Activated CD8-positive, alpha-beta memory T cell treated with anti-CD3 and anti-CD28 coated beads for 1 hour (primary cell): ENCODE measurements at places on chromosomes 11 and 22.

- no peak for DNase-seq
These were observed 12.1 kb downstream of the PPM1F start for GRCh38 chr22:21940521-21940920.

DNA sequence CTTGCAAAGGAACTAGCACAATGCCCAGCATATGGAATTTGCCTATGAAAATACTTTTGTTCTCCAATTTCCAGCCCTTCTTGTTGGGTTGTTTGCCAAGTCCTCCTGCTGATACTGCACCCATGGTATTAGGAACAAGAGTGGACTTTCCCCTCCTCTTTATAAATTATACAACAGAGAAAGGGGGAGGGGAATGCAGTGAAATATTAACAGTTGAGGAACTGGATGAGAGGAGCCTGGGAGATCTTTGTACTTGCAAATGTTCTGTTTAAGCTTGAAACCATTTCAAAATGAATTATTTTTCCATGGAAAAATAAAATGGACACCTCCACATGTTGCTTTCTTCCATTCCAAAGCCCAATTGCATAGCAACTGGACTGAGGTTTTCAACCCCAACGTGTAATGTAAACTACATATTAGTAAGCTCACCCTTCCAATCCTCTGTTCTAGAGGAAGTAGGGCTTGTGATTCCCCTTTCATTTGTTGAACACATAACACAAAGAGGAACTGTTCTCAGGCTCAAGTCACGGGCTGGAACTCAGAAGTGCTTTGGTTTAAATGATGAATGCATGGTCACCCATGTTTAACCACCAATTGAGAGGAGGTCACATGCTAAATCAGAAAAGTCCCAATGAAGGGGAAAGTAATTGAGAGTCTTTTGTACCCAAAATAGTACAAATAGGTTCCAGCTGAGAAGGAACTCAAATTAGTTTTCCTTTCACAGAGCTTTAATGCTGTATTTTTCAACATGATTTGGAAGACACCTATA lies 66.2 kb upstream of the ZC3H12C start:
- no peak for DNase-seq

DNA sequence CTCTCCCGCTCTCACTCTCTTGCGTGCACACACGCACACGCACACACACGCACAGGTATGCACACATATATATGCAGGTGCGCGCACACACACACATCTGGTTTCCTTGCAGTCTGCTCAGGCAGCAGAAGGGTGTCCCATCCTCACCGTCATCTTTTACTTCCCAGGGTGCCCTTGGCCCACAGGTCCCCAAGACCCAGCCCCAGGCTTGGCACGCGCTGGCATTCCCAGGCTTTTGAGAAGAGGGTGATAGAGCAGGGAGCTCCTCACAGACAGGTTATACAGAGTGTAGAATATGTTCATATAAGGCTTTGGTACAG lies 52.0 kb upstream of the SPATA19 start:
- no peak for DNase-seq

GRCh38 chr22:46042786-46043185 lies 65.8 kb upstream of the WNT7B start:
- no peak for DNase-seq

DNA sequence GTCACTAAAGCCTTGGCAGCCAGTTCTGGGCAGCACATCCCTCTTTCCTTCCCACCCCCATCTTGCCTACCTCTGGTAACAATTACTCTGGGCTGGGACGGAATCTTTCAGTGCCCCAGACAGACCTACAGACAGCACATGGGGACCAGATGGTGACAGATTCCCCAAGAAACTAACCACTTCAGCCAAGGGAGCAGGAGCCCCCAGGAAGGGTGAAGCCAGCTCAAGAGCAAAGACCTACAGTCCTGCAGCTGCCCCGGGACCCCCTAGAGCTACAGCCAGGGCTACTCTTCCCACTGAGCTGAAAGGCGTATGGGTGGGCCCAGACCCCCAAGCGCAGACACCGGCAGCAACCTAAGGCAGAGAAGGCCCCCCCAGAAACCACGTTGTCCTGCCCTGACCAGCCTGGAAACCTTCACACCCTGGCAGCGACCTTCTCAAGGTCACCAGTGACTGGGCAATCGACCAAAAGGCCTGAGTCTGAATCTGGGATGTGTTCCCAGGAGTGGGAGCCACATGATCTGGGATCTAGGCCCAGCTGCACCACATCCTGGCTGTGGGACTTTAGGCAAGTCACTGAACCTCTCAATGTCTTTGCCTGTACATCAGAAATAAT lies 65.8 kb downstream of the LRRC32 start:
- no peak for DNase-seq

GRCh38 chr11:89536926-89537325 lies 45.8 kb upstream of the NOX4 start:
- no peak for DNase-seq

GRCh38 chr11:119273721-119274120 lies 43.2 kb downstream of the MCAM start:
- DNase-seq: no peak

- no peak for DNase-seq
These were observed 879.0 kb upstream of the CCDC90B start for GRCh38 chr11:84165139-84165538.

DNA sequence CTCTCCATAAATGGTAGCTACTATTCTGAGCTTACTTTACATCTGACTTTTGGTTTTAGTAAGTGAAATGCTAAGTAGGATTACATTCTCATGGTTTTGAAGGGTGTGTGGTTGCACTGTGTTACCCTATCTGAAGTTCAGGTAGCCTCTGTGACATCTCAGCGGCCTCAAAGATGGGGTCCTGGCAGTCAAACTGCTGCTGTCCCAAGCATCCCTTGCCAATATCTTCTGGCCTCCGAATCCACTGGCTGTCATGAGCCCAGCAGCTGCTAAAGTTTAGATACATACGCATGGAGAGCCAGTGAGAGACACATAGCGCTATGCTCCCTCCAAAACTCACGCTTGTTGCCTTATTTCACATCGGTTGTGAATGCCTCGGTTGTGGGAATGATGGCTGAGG lies 34.9 kb downstream of the UBASH3B start:
- no peak for DNase-seq

GRCh38 chr22:30290342-30291057 lies 1.2 kb upstream of the CASTOR1 start:
- no peak for DNase-seq

- DNase-seq: no peak
These were observed 224.9 kb downstream of the DSCAML1 start for GRCh38 chr11:117572129-117572528.

DNA sequence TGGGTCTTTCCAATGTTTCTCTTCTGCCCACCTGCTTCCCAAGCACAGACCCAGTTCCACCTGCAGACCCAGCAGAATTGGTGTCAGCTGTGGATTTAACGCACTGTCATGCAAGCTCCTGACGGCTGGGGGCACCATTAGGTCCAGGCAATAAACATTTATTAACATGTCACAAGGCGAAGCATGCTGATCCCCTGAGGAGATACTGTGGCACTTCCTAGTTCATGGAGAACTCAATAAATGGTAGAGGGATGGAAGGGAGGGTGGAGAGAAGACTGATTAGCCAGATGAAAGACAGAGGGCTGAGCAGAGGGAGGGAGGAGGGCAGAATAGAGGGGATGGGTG lies 68.3 kb upstream of the TSPAN18 start:
- no peak for DNase-seq

DNA sequence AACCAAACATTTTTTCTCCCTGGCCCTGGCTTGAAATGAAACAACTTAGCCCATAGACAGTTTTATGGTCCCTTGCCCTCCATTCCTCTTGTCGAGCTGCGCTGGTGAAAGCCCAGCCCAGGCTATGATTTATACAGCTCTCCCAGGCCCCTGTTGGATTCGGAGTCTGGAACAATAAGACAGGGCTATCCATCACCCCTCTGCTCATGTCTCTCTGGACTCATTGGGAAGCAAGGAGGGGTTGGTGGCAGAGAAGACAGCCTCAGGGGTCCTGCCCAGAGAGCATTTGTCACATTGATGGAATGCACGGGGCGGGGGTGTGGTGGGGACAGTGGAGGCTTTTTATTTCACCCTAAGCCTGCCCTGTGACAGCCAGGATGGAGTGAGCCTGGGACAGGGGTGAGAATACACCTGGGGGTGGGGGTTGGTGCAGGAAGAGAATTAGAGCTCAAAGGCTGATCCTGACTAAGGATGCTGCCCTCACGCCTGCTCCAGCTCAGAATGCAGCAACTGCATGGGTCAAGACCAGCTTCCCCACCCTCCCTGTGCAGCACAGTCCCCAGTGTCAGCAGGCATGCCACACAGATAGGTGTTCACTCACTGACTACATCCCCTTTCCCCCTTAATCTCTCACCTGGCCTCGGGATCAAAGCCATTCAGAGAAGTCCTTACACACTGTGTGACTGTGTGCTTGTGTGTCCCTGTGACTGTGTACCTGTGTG lies 10.0 kb upstream of the PKNOX2 start:
- no peak for DNase-seq

GRCh38 chr11:68504432-68505066 lies 44.0 kb downstream of the PPP6R3 start:
- DNase-seq: no peak

- no peak for DNase-seq
These were observed 4.5 kb upstream of the PATL1 start for GRCh38 chr11:59673291-59673690.

DNA sequence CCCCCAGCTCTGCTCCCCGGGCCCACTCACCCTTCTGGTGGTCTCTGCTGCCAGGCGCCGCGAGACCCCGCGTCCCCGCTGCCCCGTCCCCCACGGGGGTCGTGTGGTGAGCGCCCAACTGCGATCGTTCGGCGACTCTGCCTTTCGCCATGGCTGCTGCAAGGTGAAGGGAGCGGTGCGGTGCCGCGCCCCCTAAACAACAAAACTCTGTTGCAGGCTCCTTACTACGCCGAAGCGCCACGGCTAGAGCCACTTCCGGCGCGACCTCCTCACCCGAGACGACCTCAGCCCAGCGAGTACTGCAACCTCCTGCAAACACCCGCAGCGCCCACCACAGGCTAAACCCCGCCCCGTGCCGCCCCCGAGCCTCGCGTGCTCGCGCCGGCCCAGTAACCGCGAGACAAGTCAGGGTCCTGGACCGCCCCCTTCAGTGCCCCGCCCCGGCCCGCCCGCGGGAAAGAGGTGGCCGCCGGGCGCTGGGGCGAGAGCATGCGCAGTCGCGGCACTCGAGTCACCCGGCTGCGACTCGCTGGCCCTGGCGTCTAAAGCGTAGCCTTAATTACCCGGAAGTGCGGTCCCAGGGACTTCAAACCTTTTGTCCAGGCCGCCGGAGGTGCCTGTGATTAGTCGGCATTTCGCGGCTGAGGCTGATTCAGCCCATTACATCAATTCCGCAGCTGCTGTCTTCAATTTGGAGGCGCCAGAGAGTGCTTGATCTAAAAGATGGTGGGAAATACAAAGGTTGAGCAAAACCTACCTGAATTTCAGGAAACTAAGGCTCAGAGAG lies at the start of gene TMEM41B:
Gene TMEM41B, minus strand, starts transcription at position 303 of the 787 bp plus-strand sequence. Its CDS starts 152 bp downstream, at position 151.
- peak; percentile 97 for DNase-seq

DNA sequence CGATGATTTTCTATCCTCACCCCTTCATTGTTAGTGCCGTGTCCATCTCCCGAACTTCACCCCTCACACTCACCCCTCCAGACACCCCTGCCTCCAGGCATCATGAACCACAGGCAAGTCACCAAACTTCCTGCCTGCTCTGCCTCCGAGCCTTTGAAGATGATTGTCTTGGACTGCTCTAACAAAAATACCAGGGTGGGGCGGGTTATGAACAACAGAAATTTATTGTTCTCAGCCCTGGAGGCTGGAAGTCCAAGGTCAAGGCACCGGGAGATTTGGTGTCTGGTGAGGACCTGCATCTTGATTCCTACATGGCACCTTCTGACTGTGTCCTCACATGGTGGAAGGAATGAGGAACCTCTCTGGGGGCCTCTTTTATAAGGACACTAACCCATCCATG lies 1508.3 kb downstream of the TBC1D22A start:
- DNase-seq: no peak

DNA sequence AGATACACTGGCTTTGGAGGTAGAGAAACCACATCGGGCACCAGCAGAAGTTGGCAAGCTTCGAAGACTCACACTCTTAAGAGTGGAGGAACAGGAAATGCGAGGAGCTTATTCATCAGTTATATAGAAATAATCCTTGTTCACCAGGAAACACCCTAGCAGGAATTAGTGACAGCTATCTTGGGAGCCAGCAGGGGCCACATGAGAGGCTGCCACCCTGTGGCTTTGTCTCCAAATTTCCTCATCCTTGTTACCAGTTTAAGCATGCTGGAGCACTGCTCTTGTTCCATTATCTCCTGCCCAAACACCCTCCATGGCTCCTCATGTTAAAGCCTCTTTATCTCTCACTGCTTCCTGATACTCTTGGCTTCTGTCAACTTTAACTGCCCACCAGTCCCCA lies 131.0 kb downstream of the PLEKHA7 start:
- DNase-seq: no peak

GRCh38 chr22:47748957-47749356 lies 986.5 kb downstream of the TBC1D22A start:
- DNase-seq: no peak

- DNase-seq: no peak
These were observed 48.6 kb upstream of the PARVG start for GRCh38 chr22:44131989-44132685.

- no peak for DNase-seq
These were observed 11.4 kb upstream of the KCNJ1 start for GRCh38 chr11:128878455-128878854.

DNA sequence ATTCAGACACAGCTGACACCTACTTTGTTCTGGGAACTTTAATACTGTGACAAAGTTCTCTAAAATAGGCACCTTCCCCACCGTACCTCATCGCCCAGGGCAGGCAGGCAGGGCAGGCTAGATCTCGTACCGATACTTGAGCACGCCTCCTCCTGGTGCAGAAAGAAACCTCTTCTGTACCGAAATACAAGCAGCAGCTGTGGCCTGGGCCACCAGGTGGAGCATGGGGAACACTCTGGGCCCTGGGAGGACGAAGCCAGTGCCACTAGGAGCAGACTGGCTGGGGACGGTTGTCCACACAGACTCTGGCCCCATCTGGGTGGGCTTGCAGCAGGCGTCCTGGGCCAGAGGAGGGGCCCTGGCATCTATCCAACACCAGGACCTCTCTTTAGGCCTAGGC lies 12.8 kb downstream of the PMM1 start:
- peak; percentile 13 for DNase-seq

DNA sequence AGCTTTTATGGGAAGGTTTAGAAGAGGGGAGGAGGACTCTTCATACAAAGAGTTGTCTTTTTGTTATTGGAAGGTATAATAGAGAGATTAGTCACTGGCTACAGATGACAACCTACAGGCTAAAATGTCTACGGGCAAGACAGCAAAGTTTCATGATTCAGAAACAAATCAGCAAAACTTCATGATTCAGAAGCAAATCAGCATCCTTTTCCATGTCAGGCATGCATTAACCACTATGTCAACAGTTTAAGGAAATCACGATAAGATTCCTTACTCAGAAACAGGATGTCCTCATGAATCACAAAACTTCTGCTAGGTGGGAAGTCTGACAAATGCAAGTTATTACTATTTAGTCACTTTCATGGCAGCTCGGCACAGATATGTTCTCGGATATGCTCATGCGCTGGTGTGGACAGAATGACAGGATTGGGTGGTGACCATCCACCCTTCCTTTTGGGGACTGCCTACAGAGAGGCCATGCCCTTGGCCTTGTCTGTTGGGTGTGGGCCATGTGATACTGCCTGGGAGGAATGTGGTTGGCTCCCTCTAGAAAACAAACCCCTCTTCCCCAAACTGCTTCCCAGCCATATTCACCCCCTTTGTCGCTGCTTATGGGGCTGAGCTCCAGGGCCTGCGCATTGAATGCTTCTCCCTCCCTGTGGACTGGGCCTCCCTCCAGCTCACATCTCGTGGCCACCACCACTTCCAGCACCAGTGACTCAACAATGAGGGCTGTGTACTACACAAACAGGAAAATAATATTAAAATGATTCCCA lies 10.1 kb downstream of the C11orf91 start:
- no peak for DNase-seq

- no peak for DNase-seq
These were observed 10.8 kb upstream of the CCT8L2 start for GRCh38 chr22:16603448-16603768.
